ENCODE measurements at places on chromosomes 7 and 10. TPM values are rescaled to one million over a fixed set of nuclear protein-coding genes. Genes with fewer than 3 reads are reported as not detected.

PTPN20 gene
- polyA plus RNA-seq, result 13.2 TPM

CDC123 gene
- 136 TPM for polyA plus RNA-seq

ACSM6 gene
- polyA plus RNA-seq, result 0.15 TPM

FGL2 gene
- 3.9 TPM for polyA plus RNA-seq

CSGALNACT2 gene
- polyA plus RNA-seq, result 20.1 TPM

MUC3A gene
- polyA plus RNA-seq, result 1.9 TPM

PTF1A gene
- polyA plus RNA-seq, result 0.83 TPM

Measured in spinal cord (tissue), 10 donors.